ENCODE measurements at places on chromosomes 7 and 10.

DNA sequence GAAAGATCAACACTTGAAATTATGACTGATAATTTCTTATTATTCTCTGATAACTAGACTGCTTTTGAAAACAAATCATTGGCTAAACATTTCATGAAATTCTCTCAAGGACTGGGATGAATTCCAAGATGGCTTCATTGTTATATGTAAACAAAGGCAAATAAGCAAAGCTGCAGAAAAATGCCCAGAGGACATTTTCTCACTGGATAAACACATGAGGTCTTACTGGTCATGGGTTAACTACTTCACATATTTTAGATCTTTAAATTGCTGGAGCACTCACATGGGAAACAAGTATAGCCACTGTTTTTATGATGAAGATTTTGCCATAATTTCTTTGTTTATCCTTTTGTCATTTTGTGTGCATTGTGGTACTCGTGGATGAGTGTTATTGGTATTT, 239.1 kb downstream of the PHF14 start:
- peak; percentile 21 for DNase-seq

DNA sequence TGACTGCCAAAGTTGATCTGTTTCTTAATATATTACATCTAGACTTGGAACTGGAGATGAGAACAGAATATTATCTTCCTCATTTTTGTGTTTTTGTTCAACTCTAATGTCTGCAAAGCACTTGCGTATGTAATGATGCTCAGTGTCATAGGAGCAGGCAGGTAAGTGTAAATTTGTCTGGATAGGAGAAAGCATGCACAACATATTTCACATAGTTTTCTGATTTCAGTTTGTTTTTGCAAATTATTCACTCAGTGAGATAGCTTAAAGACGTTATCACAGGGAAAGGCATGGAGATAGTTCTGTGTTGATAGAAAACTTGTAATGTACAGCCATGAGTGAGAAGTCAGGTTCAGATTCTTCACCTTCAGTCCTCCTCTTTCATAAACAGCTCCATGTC, 84.8 kb downstream of the CFTR start:
- DNase-seq: no peak

- no peak for DNase-seq
These were observed 42.9 kb downstream of the USP6NL start for GRCh38 chr10:11568578-11568977.

- DNase-seq: no peak
These were observed 35.1 kb upstream of the TTYH3 start for GRCh38 chr7:2596464-2597272.

GRCh38 chr10:126373147-126373546, 15.1 kb downstream of the ADAM12 start:
- no peak for DNase-seq

- DNase-seq: no peak
These were observed 294.9 kb downstream of the FGFR2 start for GRCh38 chr10:121303287-121303890.

DNA sequence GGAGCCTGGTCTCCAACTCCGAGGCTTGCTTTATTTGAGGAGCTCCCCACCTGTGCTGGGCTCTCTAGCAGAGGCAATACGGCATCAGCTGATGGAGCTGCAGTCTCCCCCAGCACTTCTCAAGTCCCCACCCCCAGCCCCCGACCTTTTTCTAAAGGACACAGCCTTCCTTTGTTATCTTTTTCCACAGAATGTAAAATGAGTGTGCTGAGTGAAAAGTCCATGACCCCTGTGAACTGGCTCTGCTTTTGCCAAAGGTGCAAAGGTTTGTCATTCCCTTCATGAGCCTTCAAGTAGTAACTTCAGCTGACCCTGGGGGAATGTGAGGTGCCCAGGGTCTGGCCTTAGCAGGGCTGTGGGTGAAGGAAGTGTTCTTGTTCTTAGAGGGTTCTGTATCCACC, 25.5 kb downstream of the LRRC4 start:
- DNase-seq: no peak

DNA sequence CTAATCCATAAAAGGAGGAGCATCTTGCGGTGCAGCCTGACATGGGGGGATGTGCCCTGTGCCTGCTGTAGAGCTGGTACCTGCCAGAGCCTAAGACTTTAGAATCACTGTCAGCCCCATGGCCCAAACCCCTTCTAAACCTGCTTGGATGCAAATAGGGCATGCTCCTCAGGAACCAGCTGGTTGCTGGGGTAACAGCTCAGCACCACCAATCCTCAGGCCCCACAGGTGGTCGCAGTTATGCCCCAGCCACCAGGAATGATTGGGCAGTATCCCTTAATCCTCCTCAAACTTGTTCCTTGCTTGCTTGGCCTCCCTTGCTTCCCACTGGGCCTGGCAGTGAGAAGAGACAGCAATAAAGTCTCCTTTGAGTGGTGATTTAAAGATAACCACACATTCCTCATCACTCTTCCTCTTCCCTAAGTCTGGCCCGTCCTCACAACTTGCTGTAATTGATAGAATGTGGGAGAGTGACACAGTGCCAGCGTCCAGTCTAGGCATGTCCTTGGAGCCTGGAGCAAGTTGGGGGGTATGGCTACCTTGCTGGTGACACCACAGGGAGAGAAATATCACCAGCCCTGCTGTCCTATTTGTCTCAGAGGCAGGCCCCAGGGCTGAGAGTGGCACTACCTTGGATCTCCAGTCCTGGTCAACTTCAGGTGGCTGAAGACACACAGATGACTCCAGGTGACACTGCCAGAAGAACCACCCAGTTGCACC, 43.0 kb downstream of the VSTM4 start:
- DNase-seq: no peak

DNA sequence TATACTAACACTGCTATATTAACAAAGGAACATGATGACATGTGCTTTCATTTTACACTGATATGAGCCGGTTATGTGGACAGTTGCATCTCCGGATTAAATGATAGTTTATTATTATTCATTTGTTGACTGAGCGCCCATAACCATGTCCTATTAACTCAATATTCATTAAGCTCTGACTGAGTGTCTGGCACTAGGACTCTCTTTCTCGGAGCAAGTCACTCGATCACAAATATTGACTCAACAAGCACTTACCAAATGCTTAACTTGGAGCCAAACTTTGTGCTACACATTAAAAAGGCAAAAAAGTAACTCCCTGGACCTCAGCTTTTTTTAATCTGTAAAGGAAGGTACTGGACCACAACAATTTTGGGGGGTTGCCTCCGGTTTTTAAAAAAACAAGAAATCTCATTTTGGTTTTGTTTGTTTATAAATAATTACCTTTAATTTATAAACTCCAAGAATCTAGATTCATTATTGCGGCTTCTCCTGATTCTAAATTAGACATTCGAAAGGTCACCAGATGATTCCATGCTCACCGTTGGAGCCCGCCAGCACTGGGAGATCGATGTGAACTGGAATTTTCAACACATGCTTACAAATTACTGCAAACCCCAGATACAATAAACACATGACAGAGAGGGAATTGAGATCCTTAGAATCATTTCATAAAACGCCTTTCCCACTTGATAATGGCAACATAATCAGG, 8.9 kb upstream of the LYZL1 start:
- DNase-seq: no peak

- no peak for DNase-seq
These were observed 124.7 kb downstream of the MAD1L1 start for GRCh38 chr7:2108071-2108455.

- DNase-seq: no peak
These were observed 424.6 kb downstream of the PAXIP1 start for GRCh38 chr7:154578336-154578735.

DNA sequence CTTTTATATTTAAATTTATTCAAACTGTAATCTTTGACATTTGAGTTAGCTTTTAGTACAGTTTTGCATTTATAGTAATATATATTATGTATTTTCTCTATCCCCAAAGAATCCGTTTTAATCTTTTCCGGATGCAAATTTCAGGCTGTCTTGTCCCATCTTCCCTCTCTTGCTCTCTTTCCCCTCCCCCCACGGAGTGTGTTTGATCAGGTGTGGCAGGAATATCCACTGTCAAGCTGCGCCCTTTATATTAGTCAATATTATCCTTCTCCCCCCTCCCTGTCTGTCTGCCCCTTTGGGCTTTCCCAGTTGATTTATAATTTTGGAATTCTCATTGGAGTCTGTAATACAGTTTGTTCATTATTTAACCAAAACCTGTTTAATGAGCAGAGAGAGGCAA, 19.0 kb downstream of the GBF1 start:
- no peak for DNase-seq

DNA sequence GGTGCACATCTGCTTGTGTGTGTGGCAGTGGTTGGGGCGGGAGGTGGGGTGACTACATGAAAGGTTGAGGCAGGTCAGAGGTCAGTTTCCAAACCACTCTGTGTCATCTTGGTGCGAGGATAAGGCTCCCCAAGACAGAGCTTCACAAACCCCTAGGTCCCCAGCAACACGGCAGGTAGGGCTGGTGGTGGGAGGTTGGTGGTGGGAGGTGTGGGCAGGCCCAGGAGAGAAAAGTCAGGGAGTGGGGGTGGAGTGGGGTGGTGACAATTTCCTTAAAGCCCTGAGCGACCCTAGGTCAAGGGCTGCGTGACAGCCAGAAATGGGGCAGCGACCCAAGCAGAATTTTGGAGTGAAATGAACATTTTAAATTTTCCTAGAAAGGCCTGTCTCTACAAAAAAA, 1.6 kb upstream of the STRA8 start:
- no peak for DNase-seq

DNA sequence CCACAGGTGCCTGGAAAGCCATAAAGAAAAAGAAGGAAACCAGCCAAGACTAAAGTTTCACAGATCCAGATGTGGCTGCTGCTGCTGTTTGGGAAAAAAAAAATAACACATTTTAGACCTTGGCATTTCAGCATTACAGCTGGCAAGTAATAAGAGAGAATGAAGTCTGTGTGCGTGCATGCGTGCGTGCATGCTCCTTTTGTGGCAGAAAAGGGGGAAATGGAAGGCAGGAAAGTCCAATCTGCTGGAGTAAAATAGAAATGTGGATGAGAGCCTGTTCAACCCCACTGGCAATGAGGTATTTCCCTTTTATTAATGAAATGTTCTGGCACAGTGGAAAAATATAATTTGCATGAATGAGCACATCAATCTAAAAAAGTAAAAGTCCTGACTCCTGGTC, 137.0 kb upstream of the SEMA3A start:
- DNase-seq: no peak

DNA sequence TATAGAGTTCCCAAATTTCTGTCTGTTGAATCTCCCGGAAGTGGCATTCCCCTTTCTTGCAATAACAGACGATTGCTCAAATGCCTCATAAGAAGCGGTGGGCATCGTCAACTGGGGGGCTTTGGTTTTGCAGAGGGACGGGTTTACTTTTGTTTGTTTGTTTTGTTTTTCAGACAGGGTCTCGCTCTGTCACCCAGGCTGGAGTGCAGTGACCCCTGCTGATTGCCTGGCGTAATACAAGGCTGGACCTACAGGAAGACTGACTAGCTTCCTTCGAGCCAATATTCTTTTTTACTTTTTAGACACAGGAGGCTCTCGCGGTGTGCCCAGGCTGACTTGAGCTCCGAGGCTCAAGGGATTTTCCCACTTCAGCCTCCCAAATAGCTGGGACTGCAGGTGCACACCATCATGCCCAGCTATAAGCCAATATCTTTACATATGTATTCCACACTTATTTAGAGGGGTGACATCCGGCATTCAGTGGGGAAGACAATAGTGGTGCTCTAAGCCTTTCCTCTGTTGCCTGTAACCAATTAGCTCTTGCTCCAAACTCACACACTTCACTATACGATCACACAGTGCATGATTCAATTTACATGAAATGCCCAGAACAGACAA, 58.1 kb downstream of the FHIP2A start:
- DNase-seq: peak; percentile 51

DNA sequence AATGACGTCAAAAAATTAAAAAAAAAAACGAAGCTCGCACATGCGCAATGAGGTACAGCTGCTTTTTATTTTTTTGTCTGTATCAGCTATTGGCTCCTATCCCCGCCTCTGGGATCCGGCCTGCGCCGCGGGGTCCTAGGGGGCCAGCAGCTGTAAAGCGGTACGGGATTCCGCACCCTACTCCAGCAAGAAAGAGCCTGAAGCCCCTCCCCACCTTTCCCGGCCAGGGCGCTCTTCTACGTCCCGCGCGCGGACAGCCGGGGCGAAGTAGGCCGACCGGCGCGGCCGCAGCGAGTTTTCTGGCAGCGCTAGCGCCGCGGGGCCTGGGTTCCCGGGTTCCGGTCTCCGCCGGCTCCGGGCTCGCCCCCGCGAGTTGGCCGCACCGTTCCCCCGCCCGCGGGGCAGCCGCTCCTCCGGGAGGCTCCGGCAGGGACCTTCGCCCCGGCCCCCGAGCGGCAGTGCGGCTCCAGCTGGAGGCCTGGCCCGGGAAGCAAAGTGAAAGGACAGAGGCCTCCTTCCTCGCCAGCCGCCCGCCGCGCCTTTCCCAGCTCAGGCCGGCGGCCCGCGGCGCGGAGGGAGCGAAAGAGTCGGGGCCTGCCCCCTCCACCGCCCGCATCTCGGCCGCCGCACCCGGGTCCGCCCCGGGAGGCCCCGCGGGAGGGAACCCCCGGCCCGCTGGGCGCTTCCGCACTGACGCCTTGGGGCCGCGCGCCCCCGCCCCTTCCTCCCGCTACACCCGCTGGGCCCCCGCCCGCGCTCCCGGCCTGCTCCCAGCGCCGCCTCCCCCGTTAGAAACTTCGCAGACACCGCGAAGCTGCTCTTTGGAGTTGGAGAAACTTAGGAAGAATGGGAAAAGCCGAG, 4.7 kb upstream of the SPAG6 start:
- DNase-seq: peak; percentile 76

DNA sequence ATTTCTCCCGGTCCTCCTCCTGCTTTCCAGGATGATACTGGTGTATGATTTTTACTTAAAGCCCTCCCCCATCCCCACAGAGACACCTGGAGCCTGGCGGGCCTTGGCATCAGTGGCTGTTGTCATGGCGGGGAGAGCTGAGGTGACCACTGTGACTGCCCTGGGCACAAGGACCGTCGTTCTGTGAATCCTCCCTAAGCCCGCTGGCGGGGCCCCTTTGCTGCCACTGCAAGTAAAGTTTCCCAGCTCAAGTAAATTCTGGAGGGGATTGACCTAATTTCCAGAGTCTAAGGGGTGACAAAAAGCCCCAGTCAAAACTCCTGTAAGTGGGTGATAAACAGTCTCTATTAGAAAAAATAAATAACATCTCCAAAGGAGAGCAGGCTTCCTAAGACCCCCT, 393.2 kb upstream of the PODXL start:
- no peak for DNase-seq

DNA sequence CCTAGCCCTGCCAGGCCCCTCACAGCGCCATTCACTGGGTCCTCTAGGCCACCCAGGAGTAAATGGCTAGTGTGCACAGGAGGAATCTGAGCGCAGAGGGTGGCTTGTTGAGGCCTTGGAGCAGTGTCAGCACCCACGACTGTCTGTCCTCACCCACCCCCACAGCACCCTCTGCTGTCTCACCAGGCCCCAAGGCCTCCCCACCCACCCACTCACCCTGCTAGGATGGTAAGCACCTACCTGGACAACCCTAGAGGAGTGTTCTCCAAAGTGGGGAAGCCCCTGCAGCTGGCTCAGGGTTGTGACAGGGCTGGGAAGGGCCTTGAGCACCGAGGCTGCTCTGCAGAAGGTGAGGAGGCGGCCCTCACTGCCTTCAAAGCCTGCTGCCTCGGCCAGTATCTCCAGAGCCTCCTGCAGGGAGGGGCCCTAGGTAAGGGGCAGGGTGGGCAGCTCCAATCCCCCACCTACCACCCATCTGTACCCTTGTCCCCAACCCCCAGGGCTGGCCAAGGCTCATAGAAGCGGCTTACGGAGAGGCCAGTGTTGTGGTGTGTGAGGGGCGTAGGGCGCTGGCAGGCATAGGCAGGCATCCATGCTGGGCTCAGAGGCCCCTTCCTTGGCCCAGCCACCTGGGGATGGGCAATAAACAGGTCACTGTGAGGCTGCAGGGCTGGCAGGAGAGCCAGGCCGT, 2.9 kb downstream of the POLM start:
- DNase-seq: no peak

- DNase-seq: no peak
These were observed 453.8 kb downstream of the TCERG1L start for GRCh38 chr10:130857631-130858295.
